Muscle of leg (tissue), 16 donors: ENCODE measurements at places on chromosomes 5 and 9.

- DNase-seq: peak; percentile 67
Measured at GRCh38 chr5:54832858-54833257, 152.5 kb downstream of the ESM1 start.

- no peak for DNase-seq
Measured at GRCh38 chr9:86642721-86643120, 288.5 kb upstream of the TUT7 start.

GRCh38 chr5:75466006-75466716 lies 45.3 kb downstream of the CERT1 start:
- no peak for DNase-seq

DNA sequence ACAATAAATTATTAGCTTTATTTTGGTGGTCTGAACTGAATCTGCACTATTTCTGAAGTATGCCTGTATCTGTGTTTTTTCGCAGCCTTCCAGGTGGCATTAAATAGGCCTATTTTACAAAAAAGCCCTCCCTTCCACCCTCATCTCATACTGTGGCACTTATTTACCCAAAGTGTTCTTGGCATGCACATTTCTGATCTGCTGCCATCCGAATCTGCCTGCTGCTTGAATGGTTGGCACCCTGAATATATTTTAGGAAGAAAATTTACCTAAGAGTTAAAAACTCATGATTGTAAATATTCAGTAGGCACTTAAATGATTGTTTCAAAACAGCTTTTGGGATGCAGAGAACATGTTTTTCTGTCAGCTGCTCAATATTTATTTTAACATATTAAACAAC lies 150.1 kb downstream of the SLC28A3 start:
- no peak for DNase-seq

DNA sequence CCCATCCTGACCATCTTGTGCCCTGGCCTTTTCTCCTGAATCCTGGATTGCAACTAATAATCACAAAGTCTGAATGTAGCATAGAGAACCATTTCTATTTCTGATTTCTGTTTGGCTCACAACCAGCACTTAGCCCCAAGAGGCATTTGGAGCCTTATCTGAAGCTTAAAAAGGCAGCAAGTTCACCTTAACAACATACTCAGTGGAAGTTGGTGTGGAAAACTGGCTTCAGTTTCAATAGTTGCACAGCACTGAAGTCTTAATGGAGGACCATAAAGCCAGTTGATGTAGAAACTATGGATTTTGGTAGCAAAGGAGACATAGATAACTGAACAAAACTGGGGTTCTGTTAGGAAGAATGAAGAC lies 574.1 kb downstream of the PSAT1 start:
- DNase-seq: no peak

DNA sequence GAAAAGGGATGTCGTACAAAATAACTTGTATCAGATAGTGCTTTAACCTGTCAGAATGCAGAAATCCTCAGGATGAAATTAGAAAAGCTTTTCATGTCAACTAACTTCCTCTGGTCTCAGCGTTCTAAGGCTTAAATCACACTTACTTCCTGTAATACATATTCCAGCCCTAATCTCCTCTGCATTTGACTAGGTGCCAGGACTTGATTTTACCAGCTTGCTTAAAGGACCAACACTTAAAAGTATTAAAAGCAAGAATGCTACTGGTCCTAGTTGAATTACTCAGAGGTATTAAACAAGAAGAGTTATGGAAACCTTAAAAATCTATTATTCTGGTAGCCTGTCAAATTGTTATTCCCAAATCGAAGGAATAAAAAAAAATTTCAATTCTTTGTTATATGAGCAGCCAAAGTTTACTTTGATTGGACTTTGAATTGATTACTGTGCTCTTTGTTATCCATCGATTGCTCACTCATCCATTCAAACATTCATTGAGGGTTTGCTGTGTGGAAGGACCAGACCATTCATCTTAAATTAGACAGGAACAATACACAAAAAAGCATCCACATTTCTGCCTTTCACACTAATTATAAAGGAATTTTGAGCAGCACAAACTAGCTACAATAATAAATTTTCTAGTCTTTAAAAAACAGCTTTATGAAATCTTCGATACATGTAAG lies 108.7 kb downstream of the MUSK start:
- no peak for DNase-seq

GRCh38 chr5:78974011-78974410 lies 11.1 kb downstream of the ARSB start:
- peak; percentile 85 for DNase-seq

DNA sequence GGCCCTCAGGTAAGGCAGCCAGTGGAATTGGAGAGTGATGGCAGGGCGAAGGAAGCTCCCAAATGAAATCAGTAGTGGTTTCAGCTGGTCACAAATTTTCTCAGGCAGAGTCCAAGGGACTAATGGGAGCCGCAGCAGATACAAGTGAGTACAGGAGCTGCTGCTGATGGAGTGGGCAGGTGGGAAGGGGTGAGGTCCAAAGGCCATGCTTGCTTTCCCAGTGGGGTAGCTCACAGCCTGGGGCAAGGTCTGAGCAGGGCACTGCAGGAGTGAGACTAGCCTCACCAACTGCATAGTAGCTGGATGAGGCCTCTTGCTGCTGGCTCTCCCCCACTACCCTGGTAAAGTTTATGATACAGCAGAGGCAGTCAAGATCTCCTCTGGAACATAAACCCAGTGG lies 38.2 kb downstream of the MTAP start:
- no peak for DNase-seq

- no peak for DNase-seq
Measured at GRCh38 chr5:10023494-10023893, 226.2 kb downstream of the ATPSCKMT start.

DNA sequence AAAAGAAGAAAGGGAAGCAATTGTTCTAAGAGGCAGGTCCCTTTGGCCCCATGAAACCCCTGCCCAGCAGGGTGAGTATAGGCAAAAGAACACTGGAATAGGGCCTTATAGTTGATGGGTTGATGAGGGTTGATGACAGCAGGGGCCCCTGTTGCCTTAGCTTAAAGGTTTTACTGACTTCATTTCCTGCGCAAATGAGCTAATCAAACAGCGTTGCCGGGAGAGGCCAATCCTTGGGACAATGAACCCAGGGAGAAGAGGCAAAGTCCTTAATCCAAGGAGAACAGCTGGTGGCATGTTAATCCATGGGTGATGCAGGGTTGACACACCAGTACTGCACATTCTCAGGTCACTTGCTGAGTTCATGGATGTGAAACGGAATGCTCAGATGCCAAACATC lies 22.0 kb upstream of the EPB41L4B start:
- no peak for DNase-seq

GRCh38 chr9:113012492-113012891 lies 500 bp upstream of the ZNF883 start:
- peak; percentile 1 for DNase-seq
